ENCODE measurements at places on chromosomes 2 and 18. TPM values are rescaled to one million over a fixed set of nuclear protein-coding genes. Genes with fewer than 3 reads are reported as not detected.
A peak's percentile ranks its signal among the peaks of the same experiment; 100 is the strongest.

GRCh38 chr2:69335311-69335710, 51.7 kb downstream of the GFPT1 start:
- H3K27me3 ChIP-seq: no peaks in the 10 kb centered on the region
- no peak overlapping the region for H3K27ac ChIP-seq
- DNase-seq: no peak
- no peak overlapping the region for H3K4me3 ChIP-seq
- H3K4me1 ChIP-seq: no peaks in the 10 kb centered on the region

DNA sequence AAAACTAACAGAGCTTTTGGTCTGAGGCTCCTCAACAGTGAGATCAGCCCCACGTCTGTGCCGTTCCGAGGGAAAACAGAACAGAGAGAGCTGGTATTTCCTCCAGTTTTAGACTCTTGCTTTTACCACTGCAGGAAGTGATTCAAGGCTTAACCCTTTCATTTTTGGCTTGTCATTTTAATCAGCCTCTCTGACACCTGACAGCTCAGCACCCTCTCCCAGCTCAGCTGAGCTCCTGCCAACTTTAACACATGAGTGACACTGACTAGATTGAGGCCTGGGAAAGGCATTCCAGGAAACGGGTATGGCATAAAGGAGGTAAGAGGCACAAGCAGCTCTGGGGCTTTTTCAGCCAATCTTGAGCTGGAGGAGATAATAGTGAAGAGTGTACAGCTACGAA, 239.4 kb upstream of the SKOR2 start:
- H3K36me3 ChIP-seq: no peaks in the 10 kb centered on the region
- H3K27ac ChIP-seq: no peak overlapping the region
- no peak for DNase-seq
- no peaks in the 10 kb centered on the region for H3K4me1 ChIP-seq
- no peaks in the 10 kb centered on the region for H3K27me3 ChIP-seq

- H3K36me3 ChIP-seq: no peaks in the 10 kb centered on the region
- H3K4me3 ChIP-seq: no peak overlapping the region
- H3K27me3 ChIP-seq: no peaks in the 10 kb centered on the region
- H3K4me1 ChIP-seq: peaks cover 22% of the 10 kb centered on the region
- DNase-seq: no peak
- no peak overlapping the region for H3K27ac ChIP-seq
These were observed 271.8 kb upstream of the HS6ST1 start for GRCh38 chr2:128590309-128591021.

DNA sequence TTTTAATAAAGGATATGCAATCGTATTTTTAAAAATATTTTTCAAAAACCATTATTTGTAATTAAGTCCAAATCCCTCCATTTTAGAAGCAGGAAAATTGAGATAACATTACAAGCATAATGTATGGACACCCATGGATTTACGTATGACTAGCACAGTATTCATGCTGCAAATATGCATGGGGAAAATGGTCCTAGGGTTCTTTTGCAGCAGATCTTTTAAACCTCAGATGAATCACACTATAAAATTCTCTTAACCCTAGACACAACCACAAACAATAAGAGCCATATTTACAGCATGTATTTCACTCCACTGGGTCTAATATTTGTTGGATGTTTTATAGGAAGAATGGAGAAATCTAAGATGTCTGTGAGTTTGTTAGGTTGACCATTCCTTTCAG, 453.4 kb downstream of the TGIF1 start:
- no peaks in the 10 kb centered on the region for H3K27me3 ChIP-seq
- H3K4me3 ChIP-seq: no peak overlapping the region
- no peaks in the 10 kb centered on the region for H3K4me1 ChIP-seq
- H3K27ac ChIP-seq: no peak overlapping the region
- no peaks in the 10 kb centered on the region for H3K36me3 ChIP-seq

- DNase-seq: no peak
- no peaks in the 10 kb centered on the region for H3K27me3 ChIP-seq
These were observed 1978.5 kb upstream of the LRRTM1 start for GRCh38 chr2:82283075-82283474.

DNA sequence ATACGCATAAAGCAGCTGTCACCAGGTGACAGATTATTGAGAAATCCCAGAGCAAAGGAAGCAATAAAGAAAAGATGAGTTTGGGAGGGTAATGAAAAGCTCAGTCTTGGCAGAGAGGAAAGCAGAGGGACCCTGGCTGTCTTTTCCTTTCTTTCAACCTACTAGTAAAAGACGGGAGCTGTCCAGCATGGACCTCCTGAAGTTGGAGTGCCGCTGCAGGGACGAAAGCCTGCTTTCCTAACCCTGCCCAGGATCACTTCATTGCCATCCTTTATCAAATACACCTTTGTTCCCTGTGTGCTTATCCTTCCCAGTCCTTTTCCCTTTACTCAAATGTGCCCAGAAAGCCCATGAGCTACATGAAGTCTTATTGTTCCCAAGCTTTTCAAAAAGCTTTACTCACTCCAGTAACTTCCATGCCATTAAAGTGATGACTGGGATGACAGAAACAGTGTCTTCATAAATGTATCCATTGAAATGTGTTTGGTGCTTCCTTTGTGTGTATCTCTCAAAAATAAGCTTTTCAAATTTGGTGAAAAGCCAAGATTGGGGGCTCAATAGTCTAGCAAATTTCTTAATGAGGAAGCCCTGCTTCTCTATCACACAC, 3.7 kb upstream of the SPR start:
- H3K27me3 ChIP-seq: no peaks in the 10 kb centered on the region
- peaks cover 16% of the 10 kb centered on the region for H3K4me1 ChIP-seq
- no peak overlapping the region for H3K4me3 ChIP-seq
- H3K36me3 ChIP-seq: no peaks in the 10 kb centered on the region
- H3K27ac ChIP-seq: no peak overlapping the region
- DNase-seq: peak; percentile 57

Gene STAMBP
- 9.2 TPM for total RNA-seq

All from body of pancreas (tissue), 4 donors.